ENCODE measurements at places on chromosomes 7 and 10. TPM values are rescaled to one million over a fixed set of nuclear protein-coding genes. Genes with fewer than 3 reads are reported as not detected.

The AKR1D1 gene
- total RNA-seq, result not detected

The NME8 gene
- total RNA-seq, result not detected

The GIMAP6 gene
- 0.17 TPM for total RNA-seq

The ELMO1 gene
- total RNA-seq, result 108 TPM

The DNAH11 gene
- 0.02 TPM for total RNA-seq

The AKR1C1 gene
- not detected for total RNA-seq

The EDRF1 gene
- total RNA-seq, result 52.7 TPM

The CPA1 gene
- total RNA-seq, result not detected

The OPN1SW gene
- not detected for total RNA-seq

The TMEM213 gene
- not detected for total RNA-seq

The INSYN2A gene
- total RNA-seq, result not detected

The SPAM1 gene
- total RNA-seq, result not detected

The NDUFB8 gene
- total RNA-seq, result 191 TPM

The WNT2 gene
- total RNA-seq, result not detected

The SEMA4G gene
- total RNA-seq, result 0.78 TPM

The NRCAM gene
- total RNA-seq, result 2.2 TPM

The PNLIPRP3 gene
- not detected for total RNA-seq

The FOXI2 gene
- total RNA-seq, result not detected

The GHRHR gene
- total RNA-seq, result not detected

The CDNF gene
- total RNA-seq, result 0.98 TPM

The SCART1 gene
- total RNA-seq, result 2.8 TPM

The CCL24 gene
- 1.2 TPM for total RNA-seq

The CFAP46 gene
- total RNA-seq, result 3.7 TPM

The LLCFC1 gene
- total RNA-seq, result not detected

The MSS51 gene
- total RNA-seq, result 5.2 TPM

The PTF1A gene
- not detected for total RNA-seq

The PLPP4 gene
- not detected for total RNA-seq

The FEZF1 gene
- total RNA-seq, result not detected

The C7orf57 gene
- not detected for total RNA-seq

The NYAP1 gene
- not detected for total RNA-seq

The TMEM176B gene
- total RNA-seq, result 0.47 TPM

The CCL26 gene
- total RNA-seq, result not detected

The IFIT1B gene
- total RNA-seq, result not detected

The SFXN2 gene
- total RNA-seq, result 22.1 TPM

The TRPV6 gene
- not detected for total RNA-seq

The MDFIC gene
- total RNA-seq, result 139 TPM

The CTAGE8 gene
- total RNA-seq, result 0.64 TPM

The FRAT1 gene
- total RNA-seq, result 6.9 TPM
